GM04503 (cell line): ENCODE measurements at places on chromosomes 13 and 19.

- no peak for DNase-seq
These were observed 20.0 kb downstream of the CRYL1 start for GRCh38 chr13:20505405-20506366.

- no peak for DNase-seq
These were observed 206.7 kb upstream of the RFC3 start for GRCh38 chr13:33611121-33611805.

DNA sequence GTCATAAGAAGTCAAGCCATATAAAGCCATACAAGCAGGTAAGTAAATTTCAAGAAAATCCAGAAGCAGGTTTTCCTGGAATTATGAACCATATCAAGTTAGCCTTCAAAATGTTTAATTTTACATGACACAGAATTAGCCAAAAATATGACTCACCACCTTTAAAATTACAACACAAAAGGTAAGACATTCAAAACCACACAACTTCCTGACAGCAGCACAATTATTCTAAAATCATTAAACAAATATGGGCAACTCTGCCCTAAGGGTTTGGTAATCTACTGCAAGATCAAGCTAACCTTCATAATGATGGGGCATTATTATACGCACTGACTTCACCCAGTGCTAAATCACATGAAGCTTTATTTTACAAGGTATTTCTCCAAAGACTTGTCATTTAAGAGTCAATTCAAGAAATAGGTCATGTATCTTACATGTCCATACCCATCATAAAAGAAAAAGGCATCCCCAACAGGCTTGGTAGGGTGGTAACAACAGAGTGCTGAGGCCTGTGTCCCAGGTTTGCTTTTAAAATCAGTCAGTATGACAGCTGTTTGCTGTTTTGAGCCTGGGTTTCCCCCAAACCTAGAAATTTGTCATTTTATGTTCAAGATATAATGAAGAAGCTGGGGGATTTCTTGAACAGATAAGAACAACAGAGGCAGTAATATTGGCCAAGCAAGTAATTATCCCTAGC, 15.2 kb downstream of the RCBTB1 start:
- DNase-seq, result no peak

DNA sequence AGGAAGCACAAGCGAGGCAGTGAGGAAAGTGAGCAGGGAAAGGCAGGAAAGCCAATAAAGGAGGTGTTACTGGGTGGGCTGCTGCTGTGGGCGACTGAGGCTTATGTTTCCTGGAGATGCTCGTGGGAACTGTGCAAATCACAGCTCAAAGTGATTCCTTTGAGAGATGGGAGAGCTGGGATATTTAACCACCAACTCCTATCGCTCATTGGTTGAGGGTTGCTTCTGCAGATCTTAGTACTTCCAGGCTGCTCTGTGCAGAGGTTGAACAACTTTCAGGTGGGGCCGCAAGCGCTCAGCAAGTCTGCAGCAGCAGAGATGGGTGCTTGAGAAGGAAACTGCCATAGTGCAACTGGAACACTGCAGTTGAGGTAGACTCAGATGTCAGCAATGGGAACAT, 8.4 kb downstream of the PCDH8 start:
- DNase-seq, result no peak

GRCh38 chr13:94280349-94280748, 199.1 kb downstream of the DCT start:
- DNase-seq, result no peak

DNA sequence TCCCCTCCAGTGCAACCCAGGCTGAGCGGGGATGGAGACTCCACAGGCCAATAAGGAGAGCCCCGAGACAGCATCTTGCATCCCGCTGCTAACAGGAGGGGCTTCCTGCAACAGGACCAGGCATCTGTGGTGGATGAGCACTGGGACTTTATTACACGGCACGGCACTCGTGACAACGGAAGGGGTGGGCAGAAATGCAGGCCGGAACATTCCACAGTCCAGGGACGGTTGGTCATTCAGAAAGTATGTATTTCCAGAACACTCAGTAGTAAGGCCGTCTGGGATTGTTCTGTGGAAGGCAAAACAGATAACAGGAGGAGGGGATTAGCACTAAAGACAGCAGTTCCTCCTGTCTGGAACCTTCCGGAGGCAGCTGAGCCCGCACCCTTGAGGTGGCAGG, 3.3 kb upstream of the TM6SF2 start:
- DNase-seq, result no peak

DNA sequence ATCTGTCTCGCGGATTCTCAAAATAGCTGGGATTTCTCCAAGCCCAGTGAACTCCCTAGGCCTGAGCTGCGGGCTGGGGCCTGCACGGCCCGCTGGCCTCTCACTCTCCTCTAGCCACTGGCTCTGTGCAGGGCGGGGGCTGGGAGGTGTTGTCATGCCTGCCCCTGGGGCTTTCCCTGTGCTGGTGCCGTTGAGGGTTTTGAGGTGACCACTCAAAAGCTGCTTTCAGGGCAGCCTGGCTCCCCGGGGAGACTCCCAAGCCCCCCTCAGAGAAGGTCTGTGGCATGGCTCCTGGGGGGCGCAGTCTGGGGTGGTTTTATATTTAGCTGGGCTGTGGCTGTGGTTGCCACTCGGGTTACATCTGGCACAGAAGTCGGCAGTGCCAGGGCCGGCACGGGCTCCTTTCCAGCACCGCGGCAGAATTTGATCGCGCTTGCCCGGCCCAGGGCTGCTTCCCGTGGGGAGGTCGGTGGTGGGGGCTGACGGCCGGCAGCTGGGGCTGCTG, 10.0 kb downstream of the NDUFB7 start:
- no peak for DNase-seq

DNA sequence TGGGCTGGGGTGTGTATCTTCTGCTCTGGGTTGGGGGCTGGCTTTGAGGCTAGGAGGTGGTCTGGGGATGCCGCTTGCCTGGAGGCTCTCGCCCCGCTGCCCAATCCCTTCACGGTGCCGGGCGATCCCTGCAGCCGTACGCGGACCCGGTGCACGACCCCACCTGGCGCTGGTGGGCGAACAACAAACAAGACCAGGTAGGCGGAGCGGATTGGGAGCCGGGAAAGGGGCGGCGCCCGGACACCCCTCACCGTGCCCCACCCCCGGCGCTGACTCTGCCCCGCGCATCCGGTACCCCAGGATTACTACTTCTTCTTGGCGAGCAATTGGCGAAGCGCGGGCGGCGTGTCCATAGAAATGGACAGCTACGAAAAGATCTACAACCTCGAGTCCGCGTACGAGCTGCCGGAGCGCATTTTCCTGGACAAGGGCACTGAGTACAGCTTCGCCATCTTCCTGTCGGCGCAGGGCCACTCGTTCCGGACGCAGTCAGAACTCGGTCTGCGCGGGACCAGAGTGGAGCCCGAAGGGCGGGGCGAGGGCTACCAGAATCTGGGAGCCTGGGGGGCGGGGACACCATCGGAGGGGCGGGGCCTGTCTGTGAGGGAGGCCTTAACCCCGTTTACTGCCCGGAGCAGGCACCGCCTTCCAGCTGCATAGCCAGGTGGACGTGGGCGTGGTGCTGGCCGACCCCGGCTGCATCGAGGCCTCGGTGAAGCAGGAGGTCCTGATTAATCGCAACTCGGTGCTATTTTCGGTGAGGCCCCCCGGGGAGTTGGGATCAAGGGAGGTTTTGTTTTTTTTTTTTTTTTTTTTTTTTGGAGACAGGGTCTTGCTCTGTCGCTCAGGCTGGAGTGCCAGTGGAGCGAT, 12.1 kb upstream of the PSMD8 start:
- peak; percentile 3 for DNase-seq

GRCh38 chr13:44151474-44151873, 222.2 kb upstream of the SERP2 start:
- no peak for DNase-seq

GRCh38 chr19:49567861-49568441, 12.4 kb downstream of the NOSIP start:
- no peak for DNase-seq

DNA sequence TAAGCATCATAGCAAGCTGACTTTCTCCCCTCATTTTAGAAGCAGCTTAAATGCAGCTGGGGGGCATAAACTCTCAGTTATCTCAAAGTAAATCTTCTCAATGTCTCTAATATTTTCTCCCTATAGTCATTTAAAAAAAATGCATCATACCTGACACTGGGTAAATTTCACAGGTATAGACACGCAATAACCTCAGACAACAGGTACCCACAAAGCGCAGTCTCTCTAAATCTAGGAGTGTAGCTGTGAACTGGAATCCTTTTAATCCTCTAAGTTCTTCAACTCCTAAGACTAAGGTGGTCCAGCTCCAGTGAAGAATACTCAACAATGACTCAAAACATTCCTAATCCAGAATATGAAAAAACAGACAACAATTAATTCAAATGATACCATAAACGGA, 141.2 kb downstream of the MYCBP2 start:
- no peak for DNase-seq

DNA sequence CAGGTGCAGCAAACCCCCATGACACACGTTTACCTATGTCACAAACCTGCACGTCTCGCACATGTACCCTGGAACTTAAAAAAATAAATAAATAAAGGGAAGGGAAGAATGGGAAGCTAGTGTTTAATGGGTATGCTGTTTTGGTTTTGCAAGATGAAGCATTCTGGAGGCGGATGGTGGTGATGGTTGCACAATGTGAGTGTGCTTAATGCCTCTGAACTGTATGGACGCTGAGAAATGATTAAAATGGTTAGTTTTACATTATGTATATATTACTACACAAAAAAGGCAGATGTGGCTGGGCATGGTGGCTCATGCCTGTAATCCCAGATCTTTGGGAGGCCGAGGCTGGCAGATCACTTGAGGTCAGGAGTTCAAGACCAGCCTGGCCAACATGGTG, 17.8 kb downstream of the NFILZ start:
- DNase-seq, result no peak

DNA sequence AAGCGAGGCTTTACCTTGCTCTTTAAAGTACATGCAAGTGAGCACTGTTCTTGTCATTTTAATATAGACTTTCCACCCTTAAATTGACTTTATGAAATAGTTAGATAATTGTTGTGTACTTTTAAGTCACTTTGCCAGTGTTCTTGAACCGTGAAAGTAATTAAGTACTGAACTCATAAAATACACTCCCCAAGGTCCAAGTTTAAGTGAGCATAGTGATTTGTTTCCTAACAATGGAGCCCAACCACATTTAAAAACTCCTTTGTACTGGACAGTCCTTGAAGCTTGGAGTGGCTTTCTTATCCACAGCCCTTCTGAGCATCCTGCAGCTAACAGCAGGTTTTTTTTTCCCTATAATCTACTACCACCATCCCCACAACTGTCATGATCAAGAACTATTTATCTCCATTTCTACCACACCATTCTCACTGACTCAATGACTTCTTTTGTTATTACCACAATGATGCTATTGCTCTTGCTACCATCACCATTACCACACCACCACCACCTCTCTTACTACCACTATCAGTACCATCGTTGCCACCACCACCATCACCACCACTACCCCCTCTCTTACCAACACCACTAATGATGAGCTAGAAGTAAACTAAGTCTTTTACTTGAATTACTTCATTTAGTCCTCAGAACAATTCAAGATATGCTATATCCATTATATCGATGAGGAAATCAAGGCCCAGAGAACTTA, 452.6 kb downstream of the DIAPH3 start:
- DNase-seq, result peak; percentile 12

DNA sequence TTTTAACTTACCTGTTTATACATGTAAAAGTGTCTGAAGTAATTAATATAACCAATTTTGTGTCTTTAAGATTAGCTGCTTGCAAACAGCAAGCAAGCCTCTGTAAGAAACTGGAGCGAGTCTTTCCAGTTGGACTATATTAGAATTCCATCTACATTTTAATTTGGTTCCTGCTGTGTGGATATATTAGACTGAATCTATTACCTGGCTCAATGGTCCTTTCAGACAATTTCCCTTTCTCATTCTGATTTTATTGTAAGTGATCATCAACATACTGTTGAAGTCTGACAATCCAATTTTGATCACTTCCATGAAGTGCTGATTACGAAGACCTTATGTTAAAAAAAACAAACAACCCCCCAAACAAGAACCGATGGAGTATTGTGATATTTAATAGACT, 72.3 kb downstream of the GPC5 start:
- no peak for DNase-seq

DNA sequence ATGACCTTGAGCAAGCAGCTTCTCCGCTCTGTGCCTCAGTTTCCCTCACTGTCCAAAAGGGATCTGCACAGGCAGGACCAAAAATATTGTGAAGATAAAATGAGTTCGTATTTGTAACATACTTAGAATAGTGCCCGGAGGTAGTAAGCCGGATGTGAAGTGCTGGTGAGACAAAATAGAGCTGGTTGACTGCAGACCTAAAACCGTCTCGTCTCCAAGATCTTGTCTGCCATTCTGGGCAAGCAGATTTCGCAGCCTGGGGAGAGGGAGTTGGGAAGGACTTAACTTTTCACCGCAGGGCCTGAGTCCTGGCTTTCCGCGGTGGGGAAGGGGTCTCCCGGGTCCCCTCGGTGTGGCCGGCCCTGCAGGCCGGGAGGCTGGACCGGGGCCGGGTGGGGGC, 8.2 kb upstream of the BBC3 start:
- no peak for DNase-seq

DNA sequence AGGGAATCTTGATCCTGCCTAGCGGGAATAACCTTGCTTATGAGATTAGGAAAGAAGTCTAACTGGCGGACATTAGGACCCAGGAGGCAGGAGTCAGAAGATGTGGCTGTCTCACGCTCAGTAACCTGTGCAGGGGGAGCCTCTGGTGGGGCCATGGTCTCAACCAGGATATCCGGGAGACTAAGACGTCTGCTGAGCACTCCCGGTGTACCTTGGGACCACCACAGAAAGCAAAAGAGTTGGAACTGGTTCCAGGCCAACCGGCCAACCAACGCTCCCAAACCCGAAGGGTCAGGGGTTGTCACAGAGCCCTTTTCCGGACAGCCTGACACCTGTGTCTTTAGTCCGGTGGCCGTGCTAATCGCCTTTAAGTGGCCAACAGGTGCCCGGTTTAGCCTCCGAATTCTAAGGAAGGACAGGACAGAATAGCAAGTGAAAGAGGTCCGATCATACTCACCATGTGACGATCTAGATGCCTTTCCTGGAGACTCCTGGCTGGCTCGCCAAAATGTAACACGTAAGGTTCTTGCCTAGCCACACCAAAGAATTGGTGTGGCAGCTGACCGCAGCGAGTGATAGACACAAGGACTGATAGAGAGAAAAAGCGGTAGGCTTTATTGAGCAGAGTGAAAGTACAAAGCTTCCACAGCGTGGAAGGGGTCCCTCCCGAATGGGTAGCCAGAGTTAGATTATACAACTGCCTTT, 103.9 kb upstream of the DIAPH3 start:
- DNase-seq, result no peak

- DNase-seq, result no peak
These were observed 4.9 kb downstream of the RCBTB2 start for GRCh38 chr13:48527955-48528354.

- DNase-seq, result no peak
These were observed 4.1 kb upstream of the PNKP start for GRCh38 chr19:49871349-49871985.

GRCh38 chr13:21964686-21965085, 293.8 kb downstream of the FGF9 start:
- no peak for DNase-seq

GRCh38 chr13:42720113-42720857, 61.1 kb upstream of the FAM216B start:
- peak; percentile 90 for DNase-seq

GRCh38 chr19:45477186-45477585, 9.4 kb downstream of the FOSB start:
- DNase-seq, result no peak
